Cardiac muscle cell (in vitro differentiated cells and primary cell): ENCODE measurements at places on chromosomes 2 and 18. TPM values are rescaled to one million over a fixed set of nuclear protein-coding genes. Genes with fewer than 3 reads are reported as not detected.

Gene ACAA2
- total RNA-seq = 68.7 and 81.3 TPM in 2 replicates

Gene IL1A
- not detected in 2 replicates for total RNA-seq

Gene XIRP2
- total RNA-seq = 0.51 and 0.53 TPM in 2 replicates

Gene LBX2
- total RNA-seq = 0.49 and 0.80 TPM in 2 replicates

Gene HOXD8
- total RNA-seq = not detected in 2 replicates

- no peaks in the 10 kb centered on the region for H3K27me3 ChIP-seq
- no peaks in the 10 kb centered on the region for H3K4me1 ChIP-seq
- no peak overlapping the region for H3K27ac ChIP-seq
- H3K4me3 ChIP-seq = no peak overlapping the region
- no peaks in the 10 kb centered on the region for H3K36me3 ChIP-seq
Observed at GRCh38 chr2:54015798-54016699, 45.3 kb upstream of the PSME4 start.

- no peak for DNase-seq
- no peaks in the 10 kb centered on the region for H3K36me3 ChIP-seq
- no peak overlapping the region for H3K27ac ChIP-seq
- no peak overlapping the region for H3K4me3 ChIP-seq
- no peaks in the 10 kb centered on the region for H3K4me1 ChIP-seq
Observed at GRCh38 chr2:165967746-165968145, 14.2 kb upstream of the TTC21B start.

- peaks cover 27% of the 10 kb centered on the region for H3K4me1 ChIP-seq
- no peak overlapping the region for H3K27ac ChIP-seq
Observed at GRCh38 chr2:169107645-169108044, 38.3 kb downstream of the DHRS9 start.

- H3K36me3 ChIP-seq = no peaks in the 10 kb centered on the region
- H3K27ac ChIP-seq = no peak overlapping the region
- no peak for DNase-seq
- H3K4me3 ChIP-seq = no peak overlapping the region
- no peaks in the 10 kb centered on the region for H3K4me1 ChIP-seq
Observed at GRCh38 chr18:37846996-37847395, 281.4 kb upstream of the CELF4 start.

DNA sequence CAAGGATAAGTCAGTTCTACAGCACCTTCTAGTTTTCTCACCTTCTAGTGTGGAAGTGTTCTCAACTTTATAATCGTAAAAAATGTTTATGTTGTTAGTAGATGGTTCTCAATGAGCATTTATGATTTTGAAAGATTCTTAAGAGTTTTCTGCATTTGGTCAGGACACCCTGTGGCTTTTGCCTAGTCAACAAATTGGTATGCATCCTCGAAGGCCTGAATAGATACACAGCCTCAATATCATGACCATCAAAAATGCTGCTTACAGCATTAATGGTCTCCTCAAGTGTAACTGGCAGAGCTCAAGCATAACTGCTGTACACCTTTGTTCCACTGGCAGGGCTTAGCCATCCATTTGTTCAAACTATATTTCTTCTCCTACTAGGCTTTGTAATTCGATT is 96.7 kb downstream of the CRACDL start:
- H3K27me3 ChIP-seq = no peaks in the 10 kb centered on the region
- no peak for DNase-seq
- H3K36me3 ChIP-seq = no peaks in the 10 kb centered on the region

DNA sequence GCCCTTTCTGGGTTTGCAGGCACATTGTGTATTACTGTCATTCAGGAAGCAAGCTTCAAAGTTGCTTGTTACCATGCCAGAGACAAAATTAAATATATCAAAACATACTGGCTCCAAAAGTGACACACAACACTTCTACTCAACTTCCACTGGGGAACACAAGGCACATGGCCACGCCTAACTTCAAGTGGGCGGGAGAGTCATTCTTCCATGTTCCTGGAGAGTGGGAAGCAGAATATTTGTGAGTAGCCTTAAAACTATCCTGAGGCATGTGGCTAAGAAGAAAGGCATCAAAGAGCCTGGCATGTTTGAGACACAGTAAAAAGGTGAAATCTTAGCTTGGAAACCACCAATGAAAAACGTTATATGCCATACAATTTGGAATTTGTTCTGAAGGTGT is 90.5 kb upstream of the TACR1 start:
- H3K4me3 ChIP-seq = no peak overlapping the region
- no peaks in the 10 kb centered on the region for H3K36me3 ChIP-seq
- no peaks in the 10 kb centered on the region for H3K4me1 ChIP-seq

GRCh38 chr2:113685471-113685870 is 58.4 kb downstream of the RABL2A start:
- H3K4me1 ChIP-seq = no peaks in the 10 kb centered on the region

GRCh38 chr2:102268510-102269199 is 42.7 kb upstream of the IL1RL1 start:
- peaks cover 3% of the 10 kb centered on the region for H3K27me3 ChIP-seq
- no peaks in the 10 kb centered on the region for H3K36me3 ChIP-seq
- H3K4me3 ChIP-seq = no peak overlapping the region
- peak; percentile 94 for DNase-seq

DNA sequence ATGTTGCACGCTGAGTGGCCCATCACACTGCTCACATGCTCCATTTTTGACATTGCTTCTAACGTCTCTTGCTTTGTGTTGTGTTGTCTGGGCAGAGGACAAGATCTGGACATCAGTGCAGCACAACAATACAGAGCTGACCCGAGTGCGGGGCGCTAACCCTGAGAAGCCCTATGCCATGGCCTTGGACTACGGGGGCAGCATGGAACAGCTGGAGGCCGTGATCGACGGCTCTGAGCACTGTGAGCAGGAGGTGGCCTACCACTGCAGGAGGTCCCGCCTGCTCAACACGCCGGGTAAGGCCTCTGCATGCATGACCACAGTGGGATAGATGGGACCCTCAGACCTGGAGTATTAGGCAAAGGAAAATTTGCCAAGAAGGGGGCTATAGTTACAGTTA is 622.6 kb downstream of the CNTNAP5 start:
- H3K27me3 ChIP-seq = no peaks in the 10 kb centered on the region
- no peaks in the 10 kb centered on the region for H3K4me1 ChIP-seq
- DNase-seq = no peak
- H3K4me3 ChIP-seq = no peak overlapping the region

- peak overlapping the region; percentile 38 for H3K27ac ChIP-seq
- no peaks in the 10 kb centered on the region for H3K36me3 ChIP-seq
- peaks cover 23% of the 10 kb centered on the region for H3K4me1 ChIP-seq
- no peaks in the 10 kb centered on the region for H3K27me3 ChIP-seq
Observed at GRCh38 chr2:188978291-188979081, 4.3 kb downstream of the COL3A1 start.

DNA sequence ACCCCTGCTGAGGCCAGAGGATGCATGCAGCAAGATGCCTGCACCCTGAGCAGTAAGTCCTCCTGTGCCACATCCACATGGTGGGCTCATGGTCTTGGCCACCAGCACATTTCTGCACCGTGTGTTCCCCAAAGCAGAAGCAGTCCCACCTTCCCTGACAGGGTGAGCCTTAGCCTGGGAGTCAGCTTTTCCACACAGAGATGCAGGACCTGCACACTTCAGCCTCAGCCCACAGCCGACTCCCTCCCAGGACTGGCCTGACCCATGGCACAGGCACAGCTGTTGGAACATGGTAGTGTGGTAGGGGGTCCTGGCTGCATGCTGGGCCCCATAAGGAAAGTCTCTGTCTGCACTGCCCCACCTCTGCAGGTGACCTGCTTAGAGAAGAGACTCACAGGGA is 5.0 kb downstream of the SNED1 start:
- H3K4me3 ChIP-seq = no peak overlapping the region
- H3K27ac ChIP-seq = no peak overlapping the region
- DNase-seq = no peak
- H3K4me1 ChIP-seq = no peaks in the 10 kb centered on the region
- no peaks in the 10 kb centered on the region for H3K36me3 ChIP-seq

DNA sequence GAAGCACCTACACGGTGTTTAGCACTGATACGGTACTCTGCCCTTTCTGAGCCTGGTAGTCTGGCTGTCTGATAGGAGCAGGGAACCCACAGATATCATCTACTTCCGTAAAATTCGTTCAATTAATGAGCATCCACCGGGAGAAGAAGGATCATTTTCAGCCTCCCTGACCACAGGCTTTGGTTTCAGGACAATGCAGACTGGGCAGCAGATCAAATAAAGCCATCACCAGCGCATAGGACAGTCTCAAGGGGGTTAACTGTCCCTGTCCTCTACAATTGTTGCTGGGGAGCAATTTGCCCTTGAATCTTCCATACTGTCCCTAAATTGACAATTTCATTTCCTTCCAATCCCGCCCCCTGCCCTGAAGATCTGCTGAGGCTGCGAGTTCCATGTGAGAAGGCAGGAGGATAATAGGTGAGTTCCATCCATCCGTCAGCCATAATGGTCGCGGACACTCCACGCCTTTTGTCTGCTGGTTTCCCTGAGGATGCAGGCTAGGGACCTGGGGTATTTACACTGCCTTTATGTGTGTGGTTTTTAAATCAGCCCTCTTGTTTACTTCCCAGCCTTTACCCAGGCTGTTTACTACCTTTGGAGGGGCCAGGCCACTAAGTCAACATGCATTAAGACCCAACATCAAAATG is 110.0 kb downstream of the MYCN start:
- H3K4me3 ChIP-seq = no peak overlapping the region
- H3K4me1 ChIP-seq = no peaks in the 10 kb centered on the region
- H3K36me3 ChIP-seq = no peaks in the 10 kb centered on the region

DNA sequence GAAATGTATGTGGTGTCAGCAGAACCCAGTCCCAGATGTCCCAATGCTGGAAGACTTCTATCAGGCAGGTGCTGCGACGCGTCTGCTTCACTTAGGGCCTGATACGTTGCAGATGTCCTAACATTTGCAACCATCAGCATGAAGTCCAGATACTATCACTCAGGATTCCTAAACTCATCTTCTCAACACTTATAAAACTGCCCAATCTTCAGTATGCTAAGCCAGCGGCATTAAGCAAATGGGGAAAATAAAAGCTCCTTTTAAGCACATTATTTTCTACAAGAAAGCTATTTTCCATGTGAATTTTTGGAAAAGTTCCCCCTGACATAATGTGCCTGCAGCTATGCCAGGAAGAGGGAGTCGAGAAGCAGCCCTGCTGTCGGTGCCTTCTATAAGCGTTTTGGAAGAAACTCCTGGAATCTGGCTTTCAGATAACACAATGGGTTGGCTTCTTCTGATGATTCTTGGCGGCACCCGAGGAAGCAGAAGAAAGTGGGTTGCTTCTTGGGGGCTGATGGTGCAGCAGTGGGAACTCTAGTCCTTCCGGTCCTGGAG is 60.7 kb upstream of the ITGA6 start:
- no peaks in the 10 kb centered on the region for H3K4me1 ChIP-seq
- H3K4me3 ChIP-seq = no peak overlapping the region
- H3K27me3 ChIP-seq = no peaks in the 10 kb centered on the region
- H3K27ac ChIP-seq = no peak overlapping the region
- DNase-seq = no peak

- no peak overlapping the region for H3K27ac ChIP-seq
- peak; percentile 77 for DNase-seq
- H3K4me3 ChIP-seq = no peak overlapping the region
- H3K4me1 ChIP-seq = peaks cover 4% of the 10 kb centered on the region
Observed at GRCh38 chr2:105454801-105455485, 56.1 kb upstream of the FHL2 start.

GRCh38 chr2:19416784-19417684 is 58.6 kb upstream of the OSR1 start:
- no peak overlapping the region for H3K27ac ChIP-seq
- DNase-seq = no peak
- no peak overlapping the region for H3K4me3 ChIP-seq
- H3K27me3 ChIP-seq = no peaks in the 10 kb centered on the region
- no peaks in the 10 kb centered on the region for H3K36me3 ChIP-seq
- H3K4me1 ChIP-seq = no peaks in the 10 kb centered on the region

DNA sequence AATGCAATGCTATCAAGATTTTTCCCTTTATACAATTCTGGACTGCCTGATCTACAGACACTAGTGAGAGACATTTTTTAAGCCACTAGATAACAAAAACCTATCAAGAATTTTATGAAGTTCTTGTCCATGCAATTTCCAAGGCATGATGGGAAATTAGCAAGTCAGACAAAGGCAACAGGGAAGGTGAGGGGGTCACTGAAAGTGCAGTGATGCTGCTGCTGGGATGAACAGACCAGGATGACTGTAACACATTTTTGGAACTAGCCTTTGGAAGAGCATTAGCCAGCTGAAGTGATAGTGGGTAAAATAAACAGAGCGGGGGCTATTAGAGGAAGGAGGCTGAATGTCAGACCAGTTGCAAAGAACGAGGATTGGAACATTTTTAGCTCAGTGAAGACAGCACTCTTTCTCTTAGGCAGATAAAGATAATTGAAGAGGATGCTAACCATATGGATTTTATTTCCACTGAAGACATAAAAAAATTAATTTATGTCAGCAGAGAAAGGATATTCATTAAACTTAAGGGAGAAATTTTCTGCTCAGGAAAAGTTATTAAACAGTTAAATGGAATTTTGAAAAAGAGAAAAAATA is 17.9 kb downstream of the NRXN1 start:
- no peaks in the 10 kb centered on the region for H3K36me3 ChIP-seq
- no peak for DNase-seq
- H3K27me3 ChIP-seq = no peaks in the 10 kb centered on the region
- H3K4me3 ChIP-seq = no peak overlapping the region
- no peak overlapping the region for H3K27ac ChIP-seq
- H3K4me1 ChIP-seq = peaks cover 13% of the 10 kb centered on the region

GRCh38 chr2:20167356-20167755 is 57.6 kb downstream of the SDC1 start:
- no peaks in the 10 kb centered on the region for H3K4me1 ChIP-seq
- no peak overlapping the region for H3K4me3 ChIP-seq
- no peaks in the 10 kb centered on the region for H3K27me3 ChIP-seq
- no peak overlapping the region for H3K27ac ChIP-seq

- no peak for DNase-seq
- peaks cover 2% of the 10 kb centered on the region for H3K4me1 ChIP-seq
- no peaks in the 10 kb centered on the region for H3K27me3 ChIP-seq
- no peaks in the 10 kb centered on the region for H3K36me3 ChIP-seq
- no peak overlapping the region for H3K4me3 ChIP-seq
- no peak overlapping the region for H3K27ac ChIP-seq
Observed at GRCh38 chr2:10407432-10407831, 40.7 kb downstream of the ODC1 start.

DNA sequence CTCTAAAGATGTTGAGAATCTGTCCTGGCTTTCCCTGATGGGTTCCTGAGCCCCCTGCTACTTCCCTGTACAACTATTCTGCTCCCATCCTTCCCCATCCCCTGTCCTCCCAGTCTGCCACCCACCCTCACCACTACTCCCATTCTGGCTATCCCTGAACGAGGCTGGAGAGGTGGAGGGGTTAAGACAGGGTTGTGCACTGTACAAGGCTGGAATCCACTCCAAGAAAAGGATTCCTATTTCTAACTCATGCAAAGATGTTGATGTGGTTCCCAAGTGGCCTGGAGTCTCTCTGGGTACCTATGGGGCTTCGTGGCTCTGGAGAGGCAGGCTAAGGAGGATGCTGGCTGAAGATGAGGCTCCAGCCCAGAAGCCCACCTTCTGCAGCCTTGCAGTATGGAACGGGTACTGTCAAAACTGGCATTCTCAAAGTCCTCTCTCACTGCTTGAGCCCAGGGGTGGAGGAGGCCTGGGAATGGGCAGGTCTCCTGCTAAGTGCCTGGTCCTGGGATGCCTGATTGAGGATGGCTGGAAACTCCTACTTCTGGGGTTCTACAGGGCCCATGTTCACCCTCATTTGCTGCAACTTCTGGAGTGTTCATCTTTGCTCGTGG is 1.3 kb upstream of the FEV start:
- H3K4me1 ChIP-seq = peaks cover 5% of the 10 kb centered on the region
- H3K27ac ChIP-seq = no peak overlapping the region
- peaks cover 100% of the 10 kb centered on the region for H3K27me3 ChIP-seq
- H3K4me3 ChIP-seq = no peak overlapping the region
- no peaks in the 10 kb centered on the region for H3K36me3 ChIP-seq

GRCh38 chr18:60197671-60198462 is 174.7 kb downstream of the MC4R start:
- H3K4me3 ChIP-seq = no peak overlapping the region
- peak; percentile 14 for DNase-seq
- H3K27ac ChIP-seq = no peak overlapping the region
- no peaks in the 10 kb centered on the region for H3K36me3 ChIP-seq
- no peaks in the 10 kb centered on the region for H3K27me3 ChIP-seq
